ENCODE measurements at places on chromosomes 2 and 18.
A peak's percentile ranks its signal among the peaks of the same experiment; 100 is the strongest.

DNA sequence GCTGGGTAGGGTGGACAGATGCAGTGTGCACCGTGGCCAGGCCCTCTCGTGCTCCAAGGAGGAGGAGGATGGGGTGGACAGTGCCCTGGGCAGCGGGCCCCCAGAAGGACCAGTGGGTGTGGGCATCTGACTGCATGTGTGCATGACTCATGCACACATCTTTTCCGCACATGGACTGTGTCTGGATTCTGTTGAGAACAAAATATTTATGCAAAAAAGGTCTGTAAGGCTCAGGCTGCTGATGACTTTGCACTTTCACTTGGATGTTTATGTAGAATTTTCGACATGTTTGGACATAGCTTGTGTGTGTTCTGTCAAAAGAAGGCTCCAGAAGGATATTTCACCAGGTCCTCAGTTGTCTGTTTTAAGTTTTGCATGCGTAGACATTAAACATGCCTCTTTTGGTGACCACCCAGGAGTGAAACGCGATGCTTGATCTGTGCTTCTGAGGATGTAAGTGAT, 45.6 kb downstream of the MTCL1 start:
- peak; percentile 25 for DNase-seq

DNA sequence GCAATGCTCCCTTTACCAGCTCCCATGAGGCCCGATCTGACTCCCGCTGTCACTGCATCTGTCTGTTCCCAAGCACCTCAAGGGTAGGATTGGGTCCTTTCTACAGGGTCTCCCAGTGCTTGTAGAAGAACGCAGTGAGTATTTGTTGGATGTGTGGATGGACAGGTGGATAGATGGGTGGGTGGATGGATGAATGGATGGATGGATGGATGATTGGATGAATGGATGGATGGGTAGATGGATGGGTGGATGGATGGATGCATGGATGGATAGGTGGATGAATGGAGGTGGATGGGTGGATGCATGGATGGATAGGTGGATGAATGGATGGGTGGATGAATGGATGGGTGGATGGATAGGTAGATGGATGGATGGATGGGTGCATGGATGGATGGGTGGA, 91.6 kb downstream of the HS1BP3 start:
- no peak for DNase-seq

DNA sequence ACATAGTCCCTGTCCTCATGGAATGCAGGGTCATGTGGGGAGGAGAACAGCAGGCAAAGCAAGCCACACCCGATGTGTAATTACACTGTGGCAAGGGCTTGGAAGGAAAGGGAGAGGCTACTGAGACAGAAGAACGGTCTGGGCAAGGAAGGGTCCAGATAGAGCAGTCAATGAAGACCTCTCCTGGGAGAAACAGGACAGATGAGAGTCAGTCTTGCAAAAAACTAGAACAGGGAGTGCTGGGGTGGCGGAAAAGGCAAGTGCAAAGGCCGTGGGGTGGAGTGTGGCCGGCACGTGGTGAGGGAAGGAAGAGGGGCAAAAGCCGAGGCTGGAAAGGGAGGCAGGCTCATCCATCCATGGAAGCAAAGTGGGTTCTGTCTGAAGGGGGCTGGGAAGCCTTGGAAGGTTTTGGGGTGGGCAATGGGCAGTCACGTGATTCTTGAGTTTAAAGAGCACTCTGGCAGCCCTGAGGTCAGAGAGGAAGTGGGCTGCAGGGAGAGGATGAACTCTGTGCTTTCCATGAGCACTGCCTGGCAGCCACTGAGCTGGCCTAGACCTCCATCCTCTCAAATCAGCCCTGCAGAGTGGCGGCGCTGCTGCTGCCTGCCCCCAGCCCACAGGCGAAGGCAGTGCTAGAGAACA, 182.2 kb downstream of the INHBB start:
- no peak for DNase-seq

- DNase-seq, result no peak
Observed at GRCh38 chr18:79866889-79867574, 69.3 kb downstream of the KCNG2 start.

- no peak for DNase-seq
Observed at GRCh38 chr2:131132729-131133128, 27.6 kb downstream of the PLEKHB2 start.

DNA sequence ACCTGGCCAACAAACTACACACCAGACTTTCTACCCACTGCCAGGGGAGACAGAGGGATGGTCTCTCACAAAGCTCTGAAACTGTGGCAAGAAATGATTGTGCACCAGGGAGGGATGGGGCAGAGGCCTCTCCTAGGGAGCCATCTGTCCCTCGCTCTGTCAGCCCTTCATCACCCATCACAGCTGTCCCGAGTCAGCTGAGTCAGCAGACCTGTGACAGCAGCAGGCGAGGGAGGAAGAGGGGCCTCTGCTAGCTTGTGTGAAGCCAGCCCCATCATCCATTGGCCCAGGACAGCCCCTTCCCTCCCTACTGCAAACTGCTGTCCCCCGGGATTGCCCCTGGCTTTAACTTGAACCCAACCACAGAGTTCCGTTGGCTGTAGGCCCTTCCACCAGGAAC, 5.0 kb downstream of the SH2D6 start:
- DNase-seq, result no peak

- no peak for DNase-seq
Observed at GRCh38 chr2:187338679-187339121, 109.4 kb downstream of the CALCRL start.

- DNase-seq, result no peak
Observed at GRCh38 chr2:148944536-148944935, 69.5 kb downstream of the KIF5C start.

- peak; percentile 77 for DNase-seq
Observed at GRCh38 chr2:238285653-238286082, 2.7 kb downstream of the PER2 start.

All from muscle of back (tissue), 13 donors.